ENCODE measurements at places on chromosomes 3 and 15.

DNA sequence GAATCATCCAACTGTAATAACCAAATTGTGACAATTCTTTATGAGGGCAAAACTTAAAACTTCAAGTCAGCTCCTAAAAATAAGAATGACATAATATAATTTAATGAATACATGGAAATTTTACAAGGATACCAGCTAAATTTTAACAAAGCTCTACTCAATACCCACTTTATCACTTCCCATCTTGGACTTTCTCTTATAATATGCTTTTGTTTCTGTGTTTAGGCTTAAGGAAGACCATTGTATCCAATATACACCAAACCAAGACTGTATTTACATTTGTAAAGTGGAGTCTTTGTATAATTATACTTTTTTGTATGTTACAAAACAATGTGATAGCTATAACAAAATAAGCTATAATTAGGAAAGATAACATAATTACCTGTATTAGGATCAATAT is 16.8 kb downstream of the ATP13A3 start:
- H3K36me3 ChIP-seq = no peaks in the 10 kb centered on the region
- no peak for DNase-seq
- no peaks in the 10 kb centered on the region for H3K27me3 ChIP-seq
- H3K4me3 ChIP-seq = no peak overlapping the region
- no peaks in the 10 kb centered on the region for H3K4me1 ChIP-seq

GRCh38 chr3:32613183-32613582 is 42.5 kb upstream of the DYNC1LI1 start:
- H3K27ac ChIP-seq = no peak overlapping the region
- H3K36me3 ChIP-seq = no peaks in the 10 kb centered on the region
- H3K27me3 ChIP-seq = no peaks in the 10 kb centered on the region
- H3K4me3 ChIP-seq = no peak overlapping the region
- no peak for DNase-seq

GRCh38 chr3:30112902-30113484 is 493.4 kb upstream of the TGFBR2 start:
- H3K36me3 ChIP-seq = no peaks in the 10 kb centered on the region
- no peaks in the 10 kb centered on the region for H3K27me3 ChIP-seq
- peaks cover 5% of the 10 kb centered on the region for H3K4me1 ChIP-seq

DNA sequence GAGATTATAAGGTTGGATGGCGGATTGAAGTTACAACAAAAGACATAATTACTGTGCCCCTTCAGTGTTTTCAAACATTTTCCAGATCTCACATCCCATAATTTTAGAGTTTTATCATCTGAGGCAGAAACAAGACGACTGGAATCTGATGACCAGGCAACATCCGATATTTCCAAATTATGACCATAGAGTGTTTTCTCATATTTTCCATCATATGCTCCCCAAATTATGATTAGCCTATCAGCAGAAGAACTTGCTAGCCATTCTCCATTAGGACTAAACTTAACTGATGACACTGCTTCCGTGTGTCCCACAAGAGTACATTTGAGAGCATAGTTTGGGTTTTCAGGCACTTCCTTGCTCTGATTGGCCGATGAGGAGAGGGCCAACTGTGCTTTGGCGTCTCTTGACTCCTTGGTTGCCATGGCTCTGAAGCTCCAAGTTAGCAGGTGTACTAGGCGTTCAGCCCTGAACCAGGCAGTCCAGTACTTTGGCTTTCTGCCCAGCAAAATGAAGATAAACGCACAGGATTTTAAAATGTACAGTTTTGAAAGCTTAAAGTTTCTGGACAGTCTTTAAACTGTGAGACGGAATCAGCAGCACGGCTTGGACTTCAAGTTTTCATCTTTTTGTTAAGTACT is 638 bp downstream of the WDR5B start:
- no peaks in the 10 kb centered on the region for H3K36me3 ChIP-seq
- peak overlapping the region; percentile 86 for H3K4me3 ChIP-seq

DNA sequence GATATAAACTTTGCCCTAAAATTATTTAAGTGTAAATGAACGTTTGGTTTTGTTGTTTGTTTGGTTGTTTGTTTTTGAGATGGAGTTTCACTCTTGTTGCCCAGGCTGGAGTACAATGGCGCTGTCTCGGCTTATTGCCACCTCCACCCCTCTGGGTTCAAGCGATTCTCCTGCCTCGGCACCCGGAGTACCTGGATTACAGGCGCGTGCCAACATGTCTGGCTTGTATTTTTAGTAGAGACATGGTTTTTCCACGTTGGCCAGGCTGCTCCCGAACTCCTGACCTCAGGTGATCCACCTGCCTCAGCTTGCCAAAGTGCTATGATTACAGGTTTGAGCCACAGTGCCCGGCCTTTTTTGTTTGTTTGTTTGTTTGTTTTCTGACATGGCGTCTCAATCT is 87.9 kb upstream of the CHD2 start:
- H3K4me3 ChIP-seq = no peak overlapping the region
- DNase-seq = no peak
- no peak overlapping the region for H3K27ac ChIP-seq
- no peaks in the 10 kb centered on the region for H3K27me3 ChIP-seq
- H3K4me1 ChIP-seq = no peaks in the 10 kb centered on the region
- H3K36me3 ChIP-seq = no peaks in the 10 kb centered on the region

- DNase-seq = no peak
- no peaks in the 10 kb centered on the region for H3K36me3 ChIP-seq
- no peak overlapping the region for H3K4me3 ChIP-seq
- no peaks in the 10 kb centered on the region for H3K4me1 ChIP-seq
- H3K27ac ChIP-seq = no peak overlapping the region
Observed at GRCh38 chr15:64209680-64210334, 47.0 kb upstream of the PPIB start.

- DNase-seq = no peak
- no peaks in the 10 kb centered on the region for H3K4me1 ChIP-seq
- H3K27me3 ChIP-seq = no peaks in the 10 kb centered on the region
- no peak overlapping the region for H3K4me3 ChIP-seq
- H3K27ac ChIP-seq = no peak overlapping the region
Observed at GRCh38 chr15:66638377-66638776, 63.7 kb upstream of the SMAD6 start.

- DNase-seq = no peak
- no peaks in the 10 kb centered on the region for H3K27me3 ChIP-seq
- H3K4me3 ChIP-seq = no peak overlapping the region
- H3K4me1 ChIP-seq = no peaks in the 10 kb centered on the region
- H3K36me3 ChIP-seq = no peaks in the 10 kb centered on the region
Observed at GRCh38 chr15:83561661-83562060, 92.3 kb upstream of the ADAMTSL3 start.

DNA sequence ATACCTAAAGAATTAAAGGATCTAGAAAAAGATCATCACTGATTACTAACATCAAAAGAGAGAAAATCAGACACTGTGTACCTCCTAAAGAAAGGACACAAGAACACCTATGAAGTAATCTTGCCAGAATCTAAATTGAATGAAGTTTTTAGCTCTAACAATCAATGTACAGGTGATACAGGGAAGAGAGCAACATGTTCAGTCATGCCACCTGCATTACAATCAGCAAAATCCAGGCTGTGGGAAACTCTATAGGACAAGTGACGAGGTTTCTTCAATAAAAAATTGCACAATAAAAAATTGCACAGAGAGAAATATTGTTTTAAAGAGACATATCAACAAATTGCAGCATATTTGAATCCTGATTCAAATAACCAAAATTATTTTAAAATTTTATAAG is 93.3 kb downstream of the SEMA5B start:
- H3K27me3 ChIP-seq = no peaks in the 10 kb centered on the region
- H3K27ac ChIP-seq = no peak overlapping the region
- no peak overlapping the region for H3K4me3 ChIP-seq
- no peak for DNase-seq
- H3K36me3 ChIP-seq = no peaks in the 10 kb centered on the region
- no peaks in the 10 kb centered on the region for H3K4me1 ChIP-seq

DNA sequence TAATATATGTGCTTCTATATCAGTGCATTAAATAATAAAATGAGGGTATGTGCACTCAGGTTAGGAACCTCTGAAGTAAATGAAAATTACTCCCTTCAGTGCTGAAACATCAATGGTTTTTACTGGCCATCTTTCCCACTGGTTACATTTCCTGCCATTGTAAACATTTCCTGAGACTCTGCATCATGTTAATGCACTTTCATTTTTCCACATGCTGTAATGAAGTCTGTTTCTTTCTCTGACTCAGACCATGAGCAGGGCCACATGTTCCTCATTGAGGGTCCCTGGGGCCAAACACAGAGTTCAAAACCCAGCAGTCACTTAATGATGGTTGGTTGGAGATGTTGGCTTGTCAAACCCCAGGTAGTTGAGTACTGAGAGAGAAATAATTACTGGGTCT is 15.3 kb downstream of the FAM3D start:
- DNase-seq = no peak
- no peak overlapping the region for H3K27ac ChIP-seq
- H3K4me1 ChIP-seq = no peaks in the 10 kb centered on the region
- no peak overlapping the region for H3K4me3 ChIP-seq
- no peaks in the 10 kb centered on the region for H3K36me3 ChIP-seq
- H3K27me3 ChIP-seq = no peaks in the 10 kb centered on the region

DNA sequence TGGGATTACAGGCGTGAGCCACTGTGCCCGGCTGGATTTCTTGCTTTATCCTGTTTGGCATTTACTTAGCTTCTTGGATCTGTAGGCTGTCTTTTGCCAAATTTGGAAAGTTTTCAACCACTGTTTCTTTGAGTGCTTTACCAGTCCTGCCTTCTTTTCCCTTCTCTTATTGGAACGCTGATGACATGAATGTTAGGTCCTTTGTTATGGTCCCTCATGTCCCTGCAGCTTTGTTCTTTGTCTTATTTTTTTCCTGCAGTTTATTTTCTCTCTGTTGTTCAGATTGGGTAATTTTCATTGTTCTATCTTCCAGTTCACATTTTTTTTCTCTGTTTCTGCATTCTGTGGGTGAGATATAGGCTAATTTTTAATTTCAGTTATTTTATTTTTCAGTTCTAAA is 25.0 kb downstream of the SH3GL3 start:
- H3K27me3 ChIP-seq = no peaks in the 10 kb centered on the region
- H3K27ac ChIP-seq = no peak overlapping the region
- no peak for DNase-seq
- no peaks in the 10 kb centered on the region for H3K36me3 ChIP-seq
- no peak overlapping the region for H3K4me3 ChIP-seq
